Fibroblast of skin of back (primary cell): ENCODE measurements at places on chromosomes 5 and 9.

GRCh38 chr5:18281947-18282581 lies 647.8 kb downstream of the TAF11L14 start:
- peak; percentile 59 for DNase-seq

GRCh38 chr9:77909306-77909705 lies 122.3 kb downstream of the GNAQ start:
- DNase-seq, result no peak

DNA sequence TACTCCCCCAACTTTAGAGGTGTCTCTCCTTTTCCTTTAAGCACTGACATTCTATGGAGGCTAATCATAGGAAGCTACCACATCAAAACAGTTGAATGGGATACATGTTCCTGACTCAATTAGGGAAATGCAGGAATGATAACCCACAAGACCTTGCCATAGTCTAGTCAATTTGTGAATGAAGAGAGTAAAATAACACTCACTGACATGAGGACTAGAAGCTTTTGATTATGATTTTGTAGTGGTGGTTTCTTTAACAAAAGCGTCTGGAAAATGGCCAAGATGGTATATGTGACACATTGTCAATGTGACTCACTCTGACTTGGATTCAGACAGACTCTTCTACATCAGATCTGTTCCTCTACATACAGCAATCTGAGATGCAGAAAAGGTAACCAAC lies 13.7 kb upstream of the PRELID2 start:
- DNase-seq, result peak; percentile 65

DNA sequence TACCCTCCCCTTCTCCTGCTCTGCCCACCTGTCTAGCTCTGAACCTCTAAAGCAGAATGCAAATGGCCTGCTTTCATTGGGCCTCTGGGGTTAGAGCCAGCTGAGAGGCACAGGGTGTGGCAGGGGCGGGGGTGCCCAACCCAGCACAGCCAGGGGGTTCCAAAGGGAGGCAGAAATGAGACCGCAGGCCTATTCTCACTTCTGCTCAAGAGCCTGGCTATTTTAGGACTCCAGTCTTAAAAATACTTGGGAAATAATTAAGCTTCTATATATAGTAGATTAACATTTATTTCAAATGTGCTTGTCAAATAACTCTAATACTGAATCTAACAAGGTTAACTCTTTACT lies 5.7 kb downstream of the QSOX2 start:
- no peak for DNase-seq

DNA sequence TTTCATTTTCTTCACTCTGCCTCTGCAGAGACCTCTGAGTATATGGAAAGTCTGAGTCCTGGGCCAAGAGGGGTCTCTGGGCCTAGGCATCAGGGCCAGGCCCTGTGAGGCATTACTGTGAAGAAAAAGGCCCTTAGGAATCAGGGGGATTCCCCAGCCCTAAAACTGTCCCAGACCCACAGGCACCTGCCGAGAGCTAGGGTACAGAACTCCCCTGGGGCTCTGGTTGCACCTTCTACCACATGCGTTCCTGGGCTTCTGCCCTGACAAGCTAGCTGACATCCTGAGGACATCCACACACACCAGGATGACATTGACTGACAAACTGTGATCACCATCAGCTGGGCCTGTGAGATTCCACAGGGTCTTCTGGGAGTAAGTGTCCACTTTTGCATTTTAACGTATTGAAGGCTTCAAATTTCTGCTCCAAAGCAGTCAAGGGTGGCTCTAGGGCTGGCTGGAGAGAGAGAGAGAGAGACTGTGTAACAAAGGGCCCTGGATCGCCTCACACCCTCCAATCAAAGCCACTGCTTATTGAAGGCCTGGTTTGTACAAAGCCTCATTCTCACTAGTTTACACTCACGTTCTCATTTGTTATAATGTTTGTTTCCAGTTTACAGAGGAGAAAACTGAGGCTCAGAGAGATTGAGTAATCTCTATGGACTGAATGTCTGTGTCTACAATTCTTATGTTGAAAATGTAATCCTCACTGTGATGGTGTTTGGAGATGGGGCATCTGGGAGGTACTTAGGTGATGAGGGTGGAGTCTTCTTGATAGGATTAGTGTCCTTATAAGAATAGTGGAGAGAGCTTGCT lies 45.1 kb downstream of the TGFBI start:
- DNase-seq, result peak; percentile 37
